HCEC 1CT (cell line): ENCODE measurements at places on chromosomes 2 and 18.

- DNase-seq: peak; percentile 88
Observed at GRCh38 chr2:186862869-186863709, 14.1 kb upstream of the ZSWIM2 start.

- DNase-seq: peak; percentile 89
Observed at GRCh38 chr2:226080334-226080733, 680.8 kb downstream of the NYAP2 start.

DNA sequence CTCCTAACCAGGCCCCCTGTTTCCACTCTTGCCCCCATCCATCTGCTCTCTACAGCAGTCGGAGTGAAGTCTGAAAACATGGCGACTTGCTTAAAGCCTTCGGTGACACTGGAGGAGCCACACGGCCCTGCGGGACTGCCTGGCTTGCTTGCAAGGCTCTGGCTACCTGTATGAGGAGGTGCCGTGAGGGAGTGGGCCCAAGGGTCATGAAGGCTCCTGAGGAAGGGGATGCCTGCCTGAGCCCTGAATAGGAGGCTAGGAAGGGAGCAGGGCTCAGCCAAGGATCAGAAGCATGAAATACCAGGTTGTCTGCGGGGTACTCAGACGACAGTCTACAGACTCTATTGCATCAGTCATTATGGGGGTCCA lies 75.4 kb downstream of the EMX1 start:
- DNase-seq: no peak

DNA sequence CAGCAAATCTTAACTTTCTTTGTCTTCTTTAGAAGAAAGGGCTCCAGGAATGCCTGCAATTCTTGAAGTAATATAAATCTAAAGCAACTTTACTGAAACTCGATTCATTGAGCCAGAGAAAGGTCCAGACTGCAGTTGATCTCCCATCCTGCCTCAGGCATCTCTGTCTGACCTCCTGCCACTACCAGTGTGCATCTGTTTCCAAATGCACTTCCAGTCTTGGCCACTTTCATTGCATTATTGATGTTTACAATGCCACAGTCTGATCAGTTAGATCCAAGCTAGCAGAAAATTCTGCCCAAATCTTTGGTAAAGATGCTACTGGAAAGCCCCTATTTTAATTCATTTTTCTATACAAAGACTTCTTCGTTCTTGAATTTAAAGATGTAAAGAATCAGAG lies 158.0 kb downstream of the RAPGEF4 start:
- DNase-seq: no peak

- no peak for DNase-seq
Observed at GRCh38 chr18:24326211-24326610, 71.4 kb downstream of the OSBPL1A start.

- DNase-seq: no peak
Observed at GRCh38 chr2:104412384-104412783, 441.5 kb upstream of the POU3F3 start.

DNA sequence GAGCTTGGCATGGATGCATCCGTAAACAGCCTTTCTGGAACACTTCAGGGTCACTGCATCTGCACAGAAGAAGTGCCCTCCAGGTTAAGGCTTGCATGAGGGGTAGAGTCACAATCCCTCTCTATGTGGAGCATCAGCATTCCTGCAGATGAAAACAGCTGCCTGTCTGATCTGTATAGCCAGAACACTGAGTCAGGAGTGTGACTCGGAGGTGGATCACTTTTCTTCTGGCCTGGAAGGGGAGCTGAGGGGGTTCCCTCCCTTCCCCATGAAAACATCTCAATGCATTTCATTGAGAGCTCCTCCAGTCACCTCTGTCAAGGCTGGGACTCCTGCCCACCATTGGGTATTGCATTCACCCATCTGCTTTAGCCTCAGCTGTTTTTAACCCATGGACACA lies 72.5 kb upstream of the SERPINE2 start:
- DNase-seq: peak; percentile 76
